ENCODE measurements at places on chromosomes 7 and 10.

DNA sequence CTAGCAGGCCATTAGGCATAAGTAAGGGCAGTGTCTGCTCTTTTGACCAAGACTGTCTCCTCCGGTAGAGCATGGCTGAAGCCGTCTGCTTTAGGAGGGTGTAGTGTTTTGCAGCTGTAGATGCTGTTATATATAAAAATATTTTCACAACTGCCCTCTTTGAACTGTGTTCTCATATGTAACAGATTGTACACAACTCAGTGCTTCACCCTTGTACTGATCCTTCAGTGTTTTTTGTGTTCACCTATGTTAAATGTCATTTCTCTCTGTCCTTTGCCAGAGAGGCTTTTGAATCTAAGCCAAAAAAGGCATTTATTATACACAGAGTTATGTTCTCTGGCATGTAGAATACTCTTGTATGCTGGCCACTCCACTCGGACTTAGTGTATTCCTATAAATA lies 135.5 kb downstream of the BICC1 start:
- DNase-seq = no peak

GRCh38 chr10:62183442-62183841 lies 85.2 kb downstream of the RTKN2 start:
- DNase-seq = peak; percentile 83

- no peak for DNase-seq
Measured at GRCh38 chr7:66306243-66306642, 101.1 kb downstream of the TPST1 start.

DNA sequence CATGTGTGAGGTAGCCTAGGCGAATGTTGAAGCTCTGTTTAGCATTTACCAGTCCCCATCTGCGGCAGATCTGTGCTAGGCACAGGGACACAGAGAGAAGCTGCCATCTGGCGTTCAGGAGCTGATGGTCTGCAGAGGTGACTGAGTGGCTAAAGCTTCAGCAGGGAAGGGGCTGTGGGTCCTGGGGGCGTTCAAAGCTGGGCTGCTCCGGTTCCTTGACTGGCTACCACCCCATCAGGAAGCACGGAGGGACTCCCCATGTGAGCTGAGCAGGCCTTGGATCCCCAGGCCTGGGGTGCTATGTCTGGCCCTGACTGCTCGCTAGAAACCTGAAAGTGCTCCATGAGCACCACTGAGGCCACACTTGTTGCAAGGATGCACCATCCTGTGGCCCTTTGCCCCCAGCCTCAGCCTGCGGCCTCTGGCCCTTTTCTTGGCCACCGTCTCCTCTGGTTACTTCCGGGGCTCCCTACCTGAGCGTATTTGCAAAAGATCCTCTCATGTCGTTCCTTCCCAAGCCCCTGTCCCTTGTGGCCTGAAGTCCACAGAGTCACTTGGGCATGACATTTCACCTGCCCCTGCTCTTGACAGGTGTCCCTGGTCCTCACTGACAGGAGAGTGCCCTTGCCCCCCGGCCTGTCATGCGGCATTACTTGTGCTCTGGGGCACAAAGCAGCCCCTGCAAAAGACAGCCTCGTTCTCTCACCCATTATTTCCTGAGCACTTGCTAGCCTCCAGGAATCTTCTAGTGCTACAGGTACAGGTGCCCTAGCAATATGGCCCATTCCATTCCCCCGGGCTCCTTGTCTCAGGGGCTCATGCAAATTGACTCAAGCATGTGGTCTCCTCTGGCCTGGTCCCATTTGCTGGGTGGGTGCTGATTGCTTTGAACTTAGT lies 108.1 kb downstream of the GLRX3 start:
- no peak for DNase-seq

GRCh38 chr7:132387596-132387995 lies 188.7 kb downstream of the PLXNA4 start:
- no peak for DNase-seq

DNA sequence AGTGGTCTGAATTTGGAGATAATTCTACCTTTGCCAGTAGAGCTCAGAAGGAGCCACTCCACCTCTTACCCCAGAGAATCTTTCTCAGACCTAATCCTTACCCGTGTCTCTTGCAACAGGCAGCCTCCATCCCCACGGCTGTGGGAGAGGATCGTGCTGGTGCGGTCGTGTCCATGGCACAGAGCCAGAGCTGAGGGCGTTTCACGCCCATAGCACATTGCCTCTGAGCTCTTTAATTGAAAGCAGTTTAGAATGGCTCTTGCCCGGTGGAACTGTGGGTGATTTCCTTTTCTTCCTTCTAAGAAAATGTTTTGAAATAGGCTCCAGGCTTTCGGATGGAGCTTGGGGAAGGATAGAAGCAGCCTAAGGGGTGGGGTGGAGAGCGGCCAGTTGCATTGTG lies 41.5 kb downstream of the PRF1 start:
- no peak for DNase-seq

- no peak for DNase-seq
Measured at GRCh38 chr7:128190051-128190647, 50.9 kb upstream of the LEP start.

- no peak for DNase-seq
Measured at GRCh38 chr7:156440456-156440855, 200.1 kb upstream of the RNF32 start.

GRCh38 chr7:778968-779451 lies 51.9 kb upstream of the PRKAR1B start:
- DNase-seq = no peak
